GM12891 (cell line): ENCODE measurements at places on chromosomes 6 and 20.

DNA sequence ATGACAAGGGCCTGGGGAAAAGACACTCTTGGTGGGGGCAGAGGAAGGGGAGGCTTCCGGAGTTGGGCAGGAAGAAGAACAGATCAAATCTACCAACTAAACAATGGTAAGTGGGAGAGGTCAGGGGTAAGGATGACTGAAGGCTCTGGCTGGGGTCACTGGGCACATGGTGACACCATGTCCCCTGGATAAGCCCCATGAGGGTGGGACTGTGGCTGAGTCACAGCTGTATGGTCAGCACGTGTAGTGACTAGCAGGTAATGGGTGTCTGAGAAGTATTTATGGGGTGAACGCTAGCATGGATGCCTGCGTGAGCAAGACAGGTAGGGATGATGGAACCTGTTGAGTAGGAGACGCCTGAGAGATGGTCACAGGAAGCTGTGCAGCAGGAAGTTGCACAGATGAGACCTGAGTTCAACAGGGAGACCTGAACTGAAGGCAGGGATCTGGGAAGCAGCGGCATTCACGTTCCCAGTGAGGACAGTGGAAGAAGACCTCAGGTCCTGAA, 64.5 kb upstream of the SNX9 start:
- DNase-seq: no peak

- DNase-seq: no peak
Measured at GRCh38 chr6:122753000-122753687, 26.4 kb upstream of the FABP7 start.

DNA sequence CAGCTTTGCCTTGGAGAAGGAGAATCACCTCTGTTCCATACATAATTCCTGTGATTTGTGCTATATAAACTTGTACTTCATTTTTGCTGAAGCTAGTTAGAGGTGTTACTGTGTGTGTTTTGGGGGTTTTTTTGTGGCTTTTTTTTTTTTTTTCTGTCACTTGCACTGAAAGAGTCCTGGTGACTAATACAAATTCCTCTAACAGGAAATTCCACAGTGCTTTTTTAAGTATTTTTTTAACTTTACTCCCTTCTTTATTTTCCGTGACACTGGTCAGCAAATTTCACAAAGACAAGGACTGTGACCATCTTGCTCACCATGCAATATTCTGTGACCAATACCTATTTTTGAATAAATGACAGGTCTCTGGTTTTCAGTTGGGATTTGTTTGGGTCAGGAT, 110.5 kb downstream of the ISM1 start:
- no peak for DNase-seq

- DNase-seq: no peak
Measured at GRCh38 chr6:21064756-21065340, 528.7 kb upstream of the SOX4 start.

DNA sequence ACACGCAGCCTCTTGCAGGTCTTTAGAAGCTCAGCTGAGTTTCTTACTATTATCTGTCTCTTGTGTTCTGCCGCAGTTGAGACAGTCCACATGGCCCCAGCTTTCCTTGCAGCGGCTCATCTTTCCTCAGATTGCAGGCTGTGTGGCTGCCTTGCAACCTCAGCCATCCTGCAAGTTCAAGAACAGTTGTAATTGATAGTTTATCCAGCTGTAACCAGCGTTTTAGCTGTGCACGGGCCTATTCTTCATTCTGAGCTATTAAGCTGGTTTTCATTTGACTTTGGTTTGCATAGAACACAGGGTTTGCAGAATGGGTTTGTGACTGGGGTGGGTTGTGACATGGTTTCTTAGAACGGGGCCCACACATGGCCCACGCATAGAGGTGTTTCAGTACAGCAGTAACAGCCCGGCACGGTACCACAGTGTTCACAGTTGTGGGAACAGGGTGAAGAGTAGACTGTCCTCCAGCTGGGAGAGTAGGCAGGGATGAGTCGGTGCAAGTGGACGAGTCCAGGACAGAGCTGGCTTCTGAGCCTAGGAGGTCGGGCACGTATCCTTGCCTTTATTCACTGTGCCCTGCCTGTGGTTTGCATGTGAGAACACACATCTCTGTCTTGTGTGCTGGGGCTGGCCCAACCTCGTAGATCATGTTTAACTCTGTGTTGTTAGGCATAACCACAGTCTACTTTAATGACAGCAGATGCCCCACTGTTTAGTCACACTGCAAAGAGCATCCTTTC, 89.2 kb downstream of the RPP40 start:
- no peak for DNase-seq

DNA sequence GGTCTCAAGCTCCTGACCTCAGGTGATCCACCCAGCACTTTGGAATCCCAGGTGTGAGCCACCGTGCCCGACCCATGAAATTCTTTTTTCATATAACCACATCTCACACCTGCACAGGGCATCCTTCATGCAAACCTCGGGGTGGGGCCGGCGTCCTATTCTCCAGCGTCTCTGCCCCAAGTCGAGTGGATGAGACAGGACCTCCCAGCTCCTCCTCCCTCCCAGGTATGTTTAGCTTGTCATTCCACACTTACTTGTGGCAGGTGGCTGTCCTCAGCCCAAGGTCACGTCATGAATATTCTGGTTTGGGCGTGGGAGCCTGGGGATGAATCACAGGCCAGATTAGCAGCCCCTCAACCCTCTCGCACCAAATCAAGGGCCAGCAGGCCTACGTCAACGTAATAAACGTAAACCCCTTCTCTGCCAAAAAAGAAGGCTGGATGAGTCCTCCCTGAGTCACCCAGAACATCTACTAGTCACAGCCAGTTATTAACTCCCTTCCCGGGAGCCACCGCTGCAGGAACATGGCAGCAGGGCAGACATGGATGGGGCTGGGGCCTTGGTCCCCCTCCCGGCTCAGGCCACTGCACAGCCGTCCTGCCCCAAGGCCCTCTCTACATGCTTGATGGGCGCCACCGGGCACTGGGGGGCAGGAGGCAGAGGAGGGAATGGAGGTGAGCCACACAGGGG, 91.7 kb downstream of the YTHDF1 start:
- DNase-seq: no peak

- no peak for DNase-seq
Measured at GRCh38 chr6:88547768-88548167, 381.6 kb upstream of the CNR1 start.

GRCh38 chr6:47697925-47698324, 455 bp upstream of the ADGRF4 start:
- no peak for DNase-seq

GRCh38 chr6:160170018-160170680, 48.5 kb downstream of the SLC22A1 start:
- DNase-seq: no peak

DNA sequence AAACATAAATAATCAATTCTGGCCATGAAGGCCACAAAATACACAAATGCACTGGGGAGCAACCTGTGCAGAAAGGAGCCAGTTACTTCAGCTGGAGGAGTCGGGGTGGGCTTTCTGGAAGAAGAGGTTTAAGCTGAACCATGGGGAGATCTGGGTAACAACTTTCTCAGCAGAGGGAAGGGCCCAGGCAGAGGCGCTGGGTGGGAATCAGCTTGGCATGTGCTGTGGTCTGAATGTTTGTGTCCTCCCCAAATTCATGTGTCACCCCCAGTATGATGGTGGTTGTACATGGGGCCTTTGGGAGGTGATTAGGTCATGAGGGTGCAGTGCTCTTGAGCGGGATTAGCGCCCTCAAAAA, 107.9 kb downstream of the SYCP2 start:
- no peak for DNase-seq

- DNase-seq: no peak
Measured at GRCh38 chr6:140538926-140539325, 1164.5 kb upstream of the CITED2 start.

DNA sequence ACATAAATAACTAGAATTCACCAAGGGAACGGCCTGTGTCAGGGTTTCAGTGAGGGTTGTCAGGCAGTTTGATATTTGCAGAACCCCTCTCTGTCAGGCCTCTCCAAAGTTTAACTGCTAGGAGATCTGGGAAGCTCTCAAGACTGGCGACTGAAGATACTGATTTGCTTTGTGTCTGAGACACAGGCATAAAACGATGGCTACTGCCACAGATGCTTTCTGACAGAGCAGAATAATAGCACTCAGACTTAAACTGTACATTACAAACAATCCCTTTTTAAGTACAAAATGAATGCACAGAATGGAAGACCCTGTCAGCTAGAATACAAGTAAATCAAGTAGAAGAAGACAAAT, 7.2 kb upstream of the ATXN1 start:
- no peak for DNase-seq

GRCh38 chr20:62267543-62267942, 29.2 kb downstream of the OSBPL2 start:
- DNase-seq: no peak

GRCh38 chr6:98116455-98116854, 717.9 kb upstream of the POU3F2 start:
- no peak for DNase-seq

GRCh38 chr6:120826253-120826652, 508.0 kb downstream of the TBC1D32 start:
- peak; percentile 3 for DNase-seq

GRCh38 chr6:47016909-47017308, 25.2 kb downstream of the ADGRF1 start:
- DNase-seq: no peak
